GM04503 (cell line): ENCODE measurements at places on chromosomes 12 and 14.

GRCh38 chr12:50018968-50019367 lies 6.3 kb downstream of the RACGAP1 start:
- DNase-seq = no peak

DNA sequence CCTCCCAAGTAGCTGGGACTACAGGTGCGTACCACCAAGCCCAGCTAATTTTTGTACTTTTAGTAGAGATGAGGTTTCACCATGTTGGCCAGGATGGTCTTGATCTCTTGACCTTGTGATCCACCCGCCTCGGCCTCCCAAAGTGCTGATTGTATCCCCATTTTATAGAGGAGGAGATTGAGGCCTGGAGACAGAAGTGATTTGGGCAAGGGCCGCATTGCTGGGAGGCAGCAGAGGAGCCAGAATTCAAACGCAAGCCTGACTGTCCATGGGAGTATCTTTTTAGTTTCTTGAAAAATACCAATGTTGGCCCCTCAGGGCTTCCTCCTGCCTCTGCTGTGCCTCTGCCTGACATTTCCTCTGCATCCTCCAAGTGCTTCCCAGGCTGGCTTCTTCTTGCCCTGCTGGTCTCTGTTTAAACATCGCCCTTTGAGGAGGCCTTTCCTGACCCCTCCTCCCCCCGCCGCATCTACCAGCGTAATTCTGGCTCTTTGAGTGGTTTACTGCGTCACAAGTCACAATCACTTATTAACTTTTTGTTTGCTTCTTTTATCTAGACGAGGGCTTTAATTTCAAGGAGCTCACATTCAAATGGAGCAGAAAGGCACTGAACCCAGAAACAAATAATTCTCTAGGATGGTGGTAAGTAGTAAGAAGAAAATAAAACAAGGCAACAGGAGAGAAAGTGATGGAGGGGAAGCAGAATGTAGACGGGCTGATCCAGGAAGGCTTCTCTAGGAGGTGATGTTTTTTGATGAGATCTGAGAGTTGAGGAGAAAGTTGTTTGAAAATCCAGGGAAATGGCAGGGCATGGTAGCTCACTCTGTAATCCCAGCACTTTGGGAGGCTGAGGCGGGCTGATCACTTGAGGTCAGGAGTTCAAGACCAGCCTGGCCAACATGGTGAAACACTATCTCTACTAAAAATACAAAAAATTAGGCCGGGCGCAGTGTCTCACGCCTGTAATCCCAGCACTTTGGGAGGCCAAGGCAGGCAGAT lies 91.0 kb upstream of the MED13L start:
- DNase-seq = no peak

GRCh38 chr12:2291182-2291832 lies 238.5 kb downstream of the CACNA1C start:
- DNase-seq = no peak

DNA sequence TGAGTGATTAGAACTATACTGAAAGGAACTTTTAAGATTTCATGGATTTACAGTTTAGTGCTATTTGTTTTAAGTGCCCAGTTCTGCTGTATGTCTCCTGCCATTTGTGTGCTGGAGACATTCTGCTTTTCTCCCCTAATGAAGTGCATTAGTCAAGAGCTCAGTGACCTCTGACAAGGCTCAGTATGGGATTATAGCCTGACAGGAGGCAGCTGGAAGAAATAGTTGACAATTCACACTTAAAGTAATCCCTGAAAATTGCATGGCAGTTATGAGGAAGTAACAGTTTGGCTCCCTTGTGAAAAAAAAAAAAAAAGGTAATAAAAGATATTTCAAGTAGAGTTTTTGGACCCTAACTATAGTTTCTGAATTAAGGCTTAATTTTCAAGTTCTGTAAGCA lies 70.3 kb downstream of the ALX1 start:
- no peak for DNase-seq

DNA sequence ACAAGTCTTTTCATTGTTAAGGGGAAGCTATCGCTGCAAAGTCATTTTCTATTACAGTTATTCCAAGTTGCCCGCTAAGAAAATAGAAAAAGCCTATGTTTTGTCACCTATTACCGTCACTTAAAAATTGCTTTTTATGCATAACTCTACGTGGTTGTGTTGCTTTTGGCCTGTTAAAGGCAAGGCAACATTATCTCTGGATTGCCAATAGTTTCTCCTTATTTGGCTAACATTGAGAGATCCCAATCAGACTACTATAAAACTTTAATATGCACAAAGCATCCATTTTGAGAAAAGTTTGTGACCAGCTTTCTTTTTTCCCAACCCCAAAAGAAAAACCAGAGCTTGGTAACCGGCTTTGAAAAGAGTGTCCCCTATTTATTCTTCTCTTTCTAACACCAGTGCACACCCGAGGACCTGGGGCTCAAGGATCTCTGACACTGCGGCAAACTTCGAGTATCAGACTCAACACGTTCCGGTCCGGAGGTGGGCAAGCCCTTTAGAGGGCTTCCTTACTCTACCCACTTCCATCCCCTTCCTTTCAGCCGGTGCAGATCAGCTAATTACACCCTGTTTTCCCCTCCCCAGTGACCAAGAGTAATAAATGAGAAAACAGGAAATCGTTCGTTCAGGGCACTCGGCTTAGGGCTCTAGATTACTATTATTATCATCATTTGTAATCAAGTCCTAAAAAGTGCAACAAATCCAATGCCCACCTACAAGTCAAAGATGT lies 1.2 kb downstream of the PPP1R12A start:
- DNase-seq = no peak

GRCh38 chr14:51242545-51243490 lies 2.8 kb downstream of the TMX1 start:
- no peak for DNase-seq
